ENCODE measurements at places on chromosomes 11 and 22.

DNA sequence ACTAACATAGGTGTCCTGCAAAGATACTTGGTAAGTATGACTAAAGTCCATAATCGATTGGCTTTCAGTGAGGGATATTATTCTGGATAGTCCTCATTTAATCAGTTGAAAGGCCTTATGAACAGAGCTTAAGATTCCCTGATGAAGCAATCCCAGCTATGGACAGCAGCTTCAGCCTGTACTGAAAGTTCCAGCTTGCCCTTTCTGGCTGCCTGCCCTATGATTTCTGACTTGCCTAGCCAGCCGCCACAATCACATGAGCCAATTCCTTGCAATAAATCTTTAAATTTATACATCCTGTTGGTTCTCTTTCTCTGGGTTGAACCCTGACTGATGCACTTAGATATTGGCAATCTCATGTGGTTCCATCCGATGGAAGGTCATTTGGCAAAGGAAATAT, 759.0 kb upstream of the API5 start:
- no peak for DNase-seq
- H3K4me3 ChIP-seq: no peak overlapping the region
- H3K4me1 ChIP-seq: no peaks in the 10 kb centered on the region
- H3K27me3 ChIP-seq: no peaks in the 10 kb centered on the region

GRCh38 chr11:18299721-18300120, 22.2 kb downstream of the HPS5 start:
- H3K4me3 ChIP-seq: no peak overlapping the region
- no peak for DNase-seq
- H3K27me3 ChIP-seq: no peaks in the 10 kb centered on the region

- no peak for DNase-seq
- H3K36me3 ChIP-seq: no peaks in the 10 kb centered on the region
- H3K4me3 ChIP-seq: no peak overlapping the region
- H3K27me3 ChIP-seq: peaks cover 44% of the 10 kb centered on the region
Observed at GRCh38 chr11:131686836-131687235, 316.4 kb downstream of the NTM start.

DNA sequence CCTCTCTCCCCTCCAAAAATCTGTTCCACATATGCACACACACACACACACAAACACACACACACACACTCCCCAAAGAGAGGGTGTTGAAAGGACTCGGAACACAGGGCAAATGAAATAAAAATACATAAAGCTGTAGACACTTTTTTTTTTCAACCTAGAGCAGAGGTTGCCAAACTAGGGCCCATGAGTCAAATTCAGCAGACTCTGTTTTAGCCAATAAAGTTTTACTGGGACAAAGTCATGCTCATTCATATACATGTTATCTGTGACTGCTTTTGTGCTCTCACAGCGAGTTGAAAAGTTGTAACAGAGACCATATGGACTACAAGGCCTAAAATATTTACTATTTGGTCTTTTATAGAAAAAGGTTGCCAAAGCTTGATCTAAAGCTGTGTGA, 8.9 kb downstream of the IMMP1L start:
- H3K4me1 ChIP-seq: no peaks in the 10 kb centered on the region
- no peak overlapping the region for H3K27ac ChIP-seq
- H3K4me3 ChIP-seq: no peak overlapping the region
- H3K27me3 ChIP-seq: no peaks in the 10 kb centered on the region
- no peaks in the 10 kb centered on the region for H3K36me3 ChIP-seq
- DNase-seq: no peak

DNA sequence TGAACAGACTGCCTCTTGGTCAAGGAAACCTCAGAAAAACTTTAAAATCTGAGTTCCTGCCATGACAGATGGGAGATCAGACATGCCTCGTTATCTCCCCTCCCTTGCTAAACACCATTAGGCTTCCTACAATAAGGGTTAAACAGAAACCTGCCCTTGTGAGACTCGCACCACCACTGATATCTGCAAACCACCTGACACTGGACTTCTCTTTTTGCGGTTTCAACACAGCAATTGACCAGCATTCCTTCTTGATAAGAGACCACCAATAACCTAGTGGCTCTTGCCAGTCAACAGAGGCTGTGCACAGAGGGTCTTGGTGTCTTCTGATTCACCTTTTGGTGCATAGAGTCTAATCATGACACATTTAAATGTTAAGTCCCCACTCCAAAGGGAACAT, 4.4 kb downstream of the OR5M8 start:
- H3K27ac ChIP-seq: no peak overlapping the region
- no peaks in the 10 kb centered on the region for H3K4me1 ChIP-seq
- no peaks in the 10 kb centered on the region for H3K36me3 ChIP-seq
- H3K4me3 ChIP-seq: no peak overlapping the region
- no peak for DNase-seq
- no peaks in the 10 kb centered on the region for H3K27me3 ChIP-seq

DNA sequence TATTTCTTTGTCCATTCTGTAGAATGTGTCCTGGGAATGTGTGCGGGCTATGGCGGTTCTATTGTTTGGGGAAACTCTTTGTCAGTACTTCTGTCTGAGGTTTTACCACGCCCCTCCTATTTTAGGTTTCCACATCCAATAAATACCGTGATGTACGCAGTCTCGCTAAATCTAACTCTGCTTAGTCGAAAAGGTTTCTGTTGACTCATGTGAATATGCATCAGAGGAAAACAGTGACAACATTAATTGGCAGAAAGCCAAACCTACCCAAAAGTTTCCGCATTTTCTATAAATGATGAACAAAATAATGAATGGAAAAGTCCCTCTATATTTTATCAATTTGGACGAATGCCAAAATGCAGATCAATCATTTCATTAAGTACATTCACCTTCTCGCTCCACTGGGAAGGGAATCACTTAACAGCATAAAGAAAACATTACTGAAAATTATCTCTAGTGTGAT, 143.4 kb downstream of the MAML2 start:
- H3K4me3 ChIP-seq: no peak overlapping the region
- DNase-seq: no peak
- H3K27me3 ChIP-seq: no peaks in the 10 kb centered on the region
- H3K27ac ChIP-seq: peak overlapping the region; percentile 75

- H3K4me1 ChIP-seq: no peaks in the 10 kb centered on the region
- peaks cover 7% of the 10 kb centered on the region for H3K27me3 ChIP-seq
- DNase-seq: no peak
- no peaks in the 10 kb centered on the region for H3K36me3 ChIP-seq
- H3K4me3 ChIP-seq: no peak overlapping the region
- no peak overlapping the region for H3K27ac ChIP-seq
Observed at GRCh38 chr22:47334601-47335000, 572.2 kb downstream of the TBC1D22A start.

Measured in suprapubic skin (tissue), 4 donors.